ENCODE measurements at places on chromosomes 16 and 17.
A peak's percentile ranks its signal among the peaks of the same experiment; 100 is the strongest.

DNA sequence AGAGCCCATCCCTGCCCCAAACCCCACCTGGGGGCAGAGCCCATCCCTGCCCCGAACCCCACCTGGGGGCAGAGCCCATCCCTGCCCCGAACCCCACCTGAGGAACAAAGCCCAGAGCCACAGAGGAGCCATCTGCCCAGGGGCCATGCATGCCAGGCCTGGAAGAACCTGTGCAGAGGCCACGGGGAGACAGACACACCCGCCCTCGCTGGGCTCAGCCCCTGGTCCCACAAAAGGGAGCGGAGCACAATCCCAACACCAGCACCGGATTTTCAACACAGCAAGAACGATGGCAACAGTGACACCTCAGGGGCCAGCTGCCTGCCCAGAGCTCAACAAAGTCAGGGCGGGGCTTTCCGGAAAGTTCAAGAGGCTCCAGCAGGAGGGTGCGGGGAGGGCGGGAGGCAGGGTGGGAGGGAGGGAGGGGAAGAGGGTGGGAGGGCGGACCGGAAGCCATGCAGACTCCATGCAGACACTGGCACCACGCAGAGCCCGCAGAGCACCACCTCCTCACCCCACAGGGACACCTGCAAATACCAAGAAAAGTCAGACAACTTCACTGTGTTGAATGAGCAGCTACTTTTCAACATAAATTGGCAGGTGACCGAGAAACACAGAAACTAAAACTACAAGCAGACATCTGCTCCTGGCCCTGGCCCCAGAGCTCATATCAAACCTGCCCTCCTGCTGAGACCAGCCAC lies 27.9 kb upstream of the C16orf95 start:
- DNase-seq, result no peak

- no peak for DNase-seq
Observed at GRCh38 chr17:19569785-19570543, 36.3 kb downstream of the SLC47A1 start.

- no peak for DNase-seq
Observed at GRCh38 chr16:3889059-3889458, 8.5 kb upstream of the CREBBP start.

- DNase-seq, result peak; percentile 70
Observed at GRCh38 chr17:77096570-77097214, 44.1 kb upstream of the SEC14L1 start.

DNA sequence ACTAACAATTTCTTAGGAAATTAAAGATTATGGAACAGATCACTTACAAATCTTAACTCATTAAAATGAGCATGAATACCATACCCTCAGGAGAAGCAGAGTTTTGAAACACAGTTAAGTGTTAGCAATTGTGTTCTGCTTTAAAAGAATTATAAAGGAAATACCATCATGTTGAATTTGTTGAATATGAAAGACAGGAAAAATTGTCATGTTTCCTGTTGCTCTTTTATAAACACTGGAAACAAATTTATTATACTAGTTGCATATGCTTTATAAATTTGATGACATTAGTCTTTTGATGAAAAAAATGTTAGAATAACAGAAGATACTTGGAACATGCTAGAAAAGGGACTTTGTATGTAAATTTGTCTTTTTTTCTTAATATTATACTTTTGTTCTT lies 59.7 kb downstream of the VMP1 start:
- no peak for DNase-seq

- peak; percentile 69 for DNase-seq
Observed at GRCh38 chr16:53089434-53090285, 34.9 kb downstream of the CHD9 start.

DNA sequence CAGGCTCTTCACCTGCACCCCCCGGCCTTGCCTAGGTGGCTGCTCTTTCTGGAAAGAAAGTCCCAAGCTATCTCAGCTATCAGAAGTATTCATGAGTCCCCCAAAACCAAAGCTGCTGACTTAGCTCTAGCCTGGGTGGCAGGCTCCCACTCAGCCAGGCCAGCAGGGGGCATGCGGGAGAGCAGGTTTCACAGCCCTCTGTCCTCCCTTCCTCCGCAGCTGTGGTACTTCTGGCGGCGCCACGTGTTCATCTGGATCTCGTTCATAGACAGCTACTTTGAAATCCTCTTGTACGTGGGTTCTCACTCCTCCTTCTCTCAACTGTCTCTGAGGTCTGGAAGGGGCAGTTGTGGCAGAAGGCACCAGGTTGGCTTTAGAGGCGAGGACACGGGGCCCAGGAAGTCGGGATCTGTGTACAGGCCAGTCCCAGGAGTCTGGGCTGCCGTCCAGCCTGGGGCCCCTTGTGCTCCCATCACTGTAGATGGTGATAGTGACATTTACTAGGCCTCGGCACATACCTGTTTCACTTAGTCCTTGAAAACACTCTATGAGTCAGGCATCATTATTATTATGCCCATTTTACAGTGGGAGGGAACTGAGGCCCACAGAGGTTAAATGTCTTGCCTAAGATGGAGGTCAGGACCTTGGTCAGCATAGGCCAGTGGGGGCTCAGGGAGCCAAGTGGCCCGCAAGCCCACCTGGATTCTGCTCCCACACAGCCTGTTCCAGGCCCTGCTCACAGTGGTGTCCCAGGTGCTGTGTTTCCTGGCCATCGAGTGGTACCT lies 12.9 kb downstream of the TRPV2 start:
- DNase-seq, result peak; percentile 63

GRCh38 chr16:9778849-9779248 lies 403.4 kb downstream of the GRIN2A start:
- DNase-seq, result no peak

- DNase-seq, result no peak
Observed at GRCh38 chr16:78993346-78993745, 607.2 kb downstream of the MAF start.

DNA sequence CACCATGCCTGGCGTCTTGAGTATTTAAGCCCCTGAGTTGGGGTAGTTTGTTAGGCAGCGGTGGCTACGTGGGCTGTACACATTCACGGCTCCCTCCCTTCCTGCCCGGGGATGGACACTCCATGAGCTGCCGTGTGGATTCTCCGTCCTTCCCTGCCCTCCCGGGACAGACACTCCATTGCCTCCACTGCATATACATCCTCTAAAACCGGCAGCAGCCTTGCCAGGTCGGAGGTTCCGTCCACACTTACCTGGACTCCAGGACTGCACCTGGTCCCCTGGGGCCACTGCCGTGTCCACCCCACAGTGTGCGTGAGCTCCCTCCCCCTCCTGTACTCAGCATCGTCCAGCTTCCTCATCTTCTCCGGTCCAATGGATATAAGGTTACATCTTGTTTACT lies 3.5 kb upstream of the SPATA2L start:
- no peak for DNase-seq

DNA sequence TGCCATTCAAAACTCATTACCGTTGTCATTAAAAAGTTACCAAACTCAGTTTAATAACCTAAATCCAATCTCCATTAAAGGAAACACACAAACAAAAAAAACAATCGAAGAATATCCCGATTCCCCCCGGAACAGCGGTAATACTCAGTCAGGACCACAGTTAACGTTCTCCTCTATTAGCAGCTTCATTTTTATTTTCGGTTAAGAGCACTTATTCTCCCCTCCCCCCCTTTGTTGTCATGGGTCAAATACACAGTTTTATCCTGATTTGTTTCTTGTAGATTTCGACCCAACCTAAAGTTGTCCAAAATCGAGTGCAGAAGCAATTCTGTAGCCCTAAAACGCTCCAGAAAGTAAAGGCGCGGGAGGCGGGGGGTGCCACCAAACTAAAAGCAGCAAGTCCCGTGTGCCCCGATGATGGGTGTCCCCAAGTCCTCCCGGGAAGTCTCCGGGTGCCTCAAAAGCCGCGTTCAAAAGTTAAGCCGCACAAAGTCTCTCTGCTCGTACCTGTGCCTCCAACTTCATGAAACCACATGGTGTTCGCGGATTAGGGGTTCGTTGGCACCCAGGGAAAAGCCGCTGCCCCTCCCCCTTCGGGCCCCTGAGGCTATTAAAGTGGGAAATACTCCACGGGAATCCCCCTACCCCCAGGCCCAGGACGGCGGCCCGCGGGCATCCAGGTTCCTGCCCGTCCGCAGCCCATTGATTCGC lies 996 bp downstream of the SUMO2 start:
- peak; percentile 33 for DNase-seq

DNA sequence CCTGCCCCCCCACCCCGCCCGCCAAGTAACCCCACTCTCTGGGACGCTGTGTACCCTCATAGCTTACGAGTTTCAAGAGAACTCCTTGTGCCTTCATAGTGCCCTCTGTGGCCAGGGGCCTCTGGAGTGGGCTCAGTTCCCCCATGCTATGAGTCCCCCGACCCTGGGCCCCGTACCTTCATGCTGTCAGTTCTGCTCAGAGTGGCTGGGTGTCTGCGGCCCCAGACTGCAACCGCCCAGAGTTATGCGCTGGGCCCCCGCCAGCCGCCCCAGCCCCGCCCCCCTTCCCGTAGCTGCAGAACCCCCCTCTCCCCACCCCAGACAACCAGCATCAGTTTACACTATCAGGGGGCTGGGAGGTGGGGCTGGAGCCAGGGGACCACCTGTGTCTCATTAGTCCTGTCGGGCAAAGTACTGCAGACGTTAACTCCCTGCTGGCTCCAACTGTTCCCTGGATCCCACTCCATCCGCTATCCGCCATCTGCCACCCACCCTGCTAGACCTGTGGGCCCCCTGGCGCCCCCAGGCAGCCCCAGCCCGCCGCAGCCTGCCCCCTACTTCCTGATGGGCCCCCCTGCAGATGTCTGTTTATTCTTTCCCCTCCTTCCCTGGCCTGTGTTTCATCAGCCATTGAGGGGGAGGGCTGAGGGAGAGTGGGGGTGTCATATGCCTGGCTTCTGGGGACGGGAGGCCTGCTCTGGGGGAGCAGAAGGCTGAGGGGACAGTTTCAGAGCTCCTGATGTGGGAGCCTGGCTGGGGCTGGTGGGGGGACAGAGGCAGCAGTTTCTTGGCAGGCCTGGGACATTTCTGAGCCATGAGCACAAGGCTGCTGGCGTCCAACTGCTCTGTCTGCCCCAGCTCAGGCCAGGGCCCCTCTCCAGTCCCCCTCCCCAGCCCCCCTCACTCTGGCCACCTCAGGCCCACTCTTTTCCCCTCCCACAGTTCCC lies at the start of gene MFAP4:
MFAP4 (minus strand) TSS at position 217 of the 947 bp plus-strand sequence; CDS start at position 182, 35 bp downstream.
- peak; percentile 66 for DNase-seq

DNA sequence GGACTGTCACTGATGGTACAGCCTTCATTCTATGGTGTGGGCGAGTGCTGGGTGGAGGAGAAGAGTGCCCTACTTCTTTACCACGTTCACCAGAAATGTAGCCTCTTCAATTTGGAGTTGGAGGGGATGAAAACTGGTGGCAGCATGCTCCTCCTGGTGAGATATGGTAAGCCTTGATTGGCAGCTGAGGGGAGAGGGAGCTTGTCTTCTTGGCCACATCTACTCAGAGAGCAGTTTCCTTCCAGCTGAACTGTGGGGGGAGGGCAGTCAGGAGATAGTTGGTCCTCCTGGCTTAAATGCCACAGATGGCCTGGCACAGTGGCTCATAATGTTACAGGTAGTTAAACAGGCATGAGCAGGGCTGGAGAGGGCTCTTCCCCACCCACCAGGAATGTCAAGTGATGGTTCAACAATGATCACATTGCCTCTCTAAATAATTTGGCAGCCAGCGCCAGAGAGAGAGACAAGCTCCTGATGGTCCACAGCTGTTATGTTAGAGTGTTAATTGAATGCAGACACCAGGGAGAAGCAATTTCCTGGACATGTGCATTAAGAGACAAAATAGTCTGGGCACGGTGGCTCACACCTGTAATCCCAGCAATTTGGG lies 9.0 kb upstream of the MAPK3 start:
- no peak for DNase-seq

- DNase-seq, result no peak
Observed at GRCh38 chr16:85929259-85929721, 30.3 kb downstream of the IRF8 start.

DNA sequence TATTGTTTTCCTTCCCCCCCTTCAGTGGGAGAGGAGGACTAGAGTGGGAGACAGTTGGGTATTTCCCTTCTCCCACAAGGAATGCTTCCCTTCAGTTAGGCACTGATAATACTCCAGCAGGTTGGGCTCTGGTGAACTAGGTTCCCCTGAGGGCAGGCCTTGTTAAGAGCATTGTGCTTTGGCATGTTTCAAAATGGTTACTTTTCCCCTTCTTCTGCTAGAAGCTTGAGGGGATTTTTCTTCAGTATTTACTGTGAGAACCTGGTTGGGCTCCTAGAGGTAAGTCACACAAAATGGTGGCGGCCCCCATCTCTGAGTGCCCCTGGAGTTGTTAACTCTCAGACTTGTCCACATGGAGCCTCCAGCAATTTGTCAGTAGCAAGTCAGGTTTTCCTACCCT lies 156.2 kb downstream of the CYB561 start:
- DNase-seq, result no peak

DNA sequence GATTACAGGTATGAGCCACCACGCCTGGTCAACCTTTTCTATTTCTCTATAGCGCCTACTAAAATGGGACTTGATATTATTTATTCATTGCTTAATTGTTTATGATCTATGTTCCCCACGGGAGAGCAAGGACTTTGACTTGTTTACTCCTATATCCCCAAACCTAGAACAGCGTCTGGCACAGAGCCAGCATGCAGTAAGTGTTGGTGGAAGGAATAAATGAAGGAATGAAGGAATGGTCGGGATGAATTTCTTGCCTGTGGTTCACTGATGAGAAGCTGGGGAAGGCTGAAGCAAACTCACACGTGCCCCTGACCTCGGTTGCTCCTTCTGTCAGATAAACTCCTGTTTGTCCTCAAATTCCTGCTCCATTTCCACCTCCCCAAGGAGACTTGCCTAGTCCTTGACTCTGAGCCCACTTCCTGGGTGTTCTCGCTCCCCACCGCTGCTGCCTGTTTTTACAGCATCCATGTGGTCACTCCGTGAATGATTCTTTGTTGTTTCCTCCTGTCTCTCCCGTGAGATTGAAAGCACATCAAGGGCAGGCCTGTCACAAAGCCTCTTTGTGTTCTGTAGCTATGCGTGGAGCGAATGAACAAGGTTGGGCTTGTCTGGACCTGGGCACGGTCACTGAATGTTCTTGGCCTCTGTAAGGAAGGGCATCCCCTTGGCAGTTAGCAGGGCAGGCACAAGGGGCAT lies 17.3 kb downstream of the C17orf100 start:
- no peak for DNase-seq

GRCh38 chr16:11217651-11218603 lies 38.1 kb downstream of the SOCS1 start:
- DNase-seq, result no peak

GRCh38 chr16:31213877-31214707 lies at the start of gene TRIM72:
TSS of gene TRIM72 (plus strand) at chr16:31214119. CDS start at chr16:31214739, 620 bp downstream.
- no peak for DNase-seq

DNA sequence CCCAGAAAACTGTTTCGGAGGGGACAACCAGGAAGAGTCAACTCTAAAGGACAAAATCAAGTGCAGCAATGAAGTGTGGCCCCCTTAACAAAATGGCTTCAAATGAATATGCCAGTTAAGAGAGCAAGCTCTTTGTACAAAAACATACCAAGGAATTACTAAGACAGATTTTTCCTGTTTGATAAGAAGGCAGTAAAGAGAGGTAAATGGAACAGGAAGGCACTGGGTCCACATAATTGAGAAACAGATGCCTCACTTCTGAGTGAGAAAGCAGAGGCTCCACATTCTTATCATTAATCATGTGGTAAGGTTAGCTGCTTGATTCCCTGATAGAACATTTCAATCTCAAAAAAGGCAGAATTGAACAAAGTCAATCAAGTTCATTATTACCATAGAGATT lies 44.9 kb downstream of the MBTD1 start:
- DNase-seq, result no peak
